ENCODE measurements at places on chromosomes 16 and 17.

DNA sequence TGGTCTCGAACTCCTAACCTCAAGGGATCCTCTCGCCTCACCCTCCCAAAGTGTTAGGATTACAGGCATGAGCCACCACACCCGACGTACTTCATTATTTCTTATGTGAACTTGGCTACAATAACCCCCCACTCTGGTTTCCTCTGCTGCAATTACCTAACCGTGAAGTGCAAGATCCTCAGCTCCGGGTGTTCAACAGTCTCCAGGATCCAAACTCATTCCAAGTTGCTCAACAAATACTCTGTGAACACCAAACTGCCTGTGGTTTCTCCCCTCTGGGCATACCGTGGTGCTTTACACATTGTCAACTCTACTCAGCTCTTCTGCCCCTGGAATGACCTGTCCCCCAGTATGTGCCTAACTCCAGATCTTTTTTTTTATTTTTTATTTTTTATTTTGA, 6.8 kb upstream of the SULT1A1 start:
- no peak for DNase-seq

- DNase-seq = no peak
These were observed 412.8 kb downstream of the ZFHX3 start for GRCh38 chr16:72635104-72635503.

DNA sequence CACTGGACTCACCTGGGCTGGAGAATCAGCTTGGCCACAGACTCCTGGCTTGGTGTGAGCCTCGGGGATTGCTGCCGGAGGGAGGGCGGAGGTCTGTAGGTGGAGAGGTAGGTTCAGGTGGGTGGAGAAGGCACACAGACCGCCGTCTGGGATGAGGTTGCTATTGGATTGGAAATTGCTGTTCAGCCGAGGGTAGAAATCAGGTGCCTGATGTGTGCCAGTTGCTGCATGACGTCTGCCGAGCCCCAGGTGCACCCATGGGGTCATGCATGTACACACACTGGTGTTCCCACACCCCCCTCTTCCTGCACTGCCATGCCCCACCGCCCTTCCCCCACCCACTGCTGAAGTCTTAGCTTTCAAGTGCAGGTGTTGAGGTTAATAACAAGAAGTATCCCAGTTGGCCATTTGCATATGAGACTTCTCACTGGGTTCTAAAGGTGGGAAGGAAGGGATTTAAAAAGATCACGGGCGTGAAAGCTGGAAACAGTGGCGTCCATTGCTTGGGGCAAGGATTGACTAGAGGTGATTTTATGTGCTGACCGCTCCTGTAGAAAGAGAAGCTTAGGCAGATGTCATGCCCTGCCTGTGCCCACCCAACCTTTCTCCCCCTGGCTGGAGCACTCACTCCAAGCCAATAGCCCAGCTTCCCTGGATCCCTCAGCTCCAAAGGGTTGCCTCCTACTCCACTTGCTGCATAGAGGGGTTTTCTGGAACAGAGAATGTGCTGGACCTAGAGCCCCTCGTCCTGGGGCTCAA, 193.6 kb downstream of the CCDC182 start:
- DNase-seq = no peak

DNA sequence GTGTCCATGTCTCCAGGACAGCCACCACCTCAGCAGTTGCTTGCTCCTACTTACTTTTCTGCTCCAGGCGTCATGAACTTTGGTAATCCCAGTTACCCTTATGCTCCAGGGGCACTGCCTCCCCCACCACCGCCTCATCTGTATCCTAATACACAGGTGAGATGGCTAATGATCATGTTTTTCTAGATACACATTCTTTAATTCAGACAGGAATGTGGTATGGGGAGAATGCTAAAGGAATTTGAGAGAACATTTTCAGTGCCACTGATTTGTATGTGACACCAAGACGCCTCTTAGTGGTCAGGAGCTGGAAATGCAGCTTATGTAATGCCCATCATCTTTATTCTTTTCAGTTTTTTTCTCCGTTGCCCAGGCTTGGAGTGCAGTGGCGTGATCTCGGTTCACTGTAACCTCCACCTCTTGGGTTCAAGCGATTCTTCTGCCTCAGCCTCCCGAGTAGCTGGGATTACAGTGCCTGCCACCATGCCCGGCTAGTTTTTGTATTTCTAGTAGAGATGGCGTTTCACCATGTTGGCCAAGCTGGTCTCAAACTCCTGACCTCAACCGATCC, 8.9 kb upstream of the RAPGEFL1 start:
- peak; percentile 76 for DNase-seq

GRCh38 chr17:60311186-60311585, 80.7 kb downstream of the USP32 start:
- no peak for DNase-seq

GRCh38 chr17:32958418-32958817, 30.5 kb downstream of the TMEM98 start:
- no peak for DNase-seq

DNA sequence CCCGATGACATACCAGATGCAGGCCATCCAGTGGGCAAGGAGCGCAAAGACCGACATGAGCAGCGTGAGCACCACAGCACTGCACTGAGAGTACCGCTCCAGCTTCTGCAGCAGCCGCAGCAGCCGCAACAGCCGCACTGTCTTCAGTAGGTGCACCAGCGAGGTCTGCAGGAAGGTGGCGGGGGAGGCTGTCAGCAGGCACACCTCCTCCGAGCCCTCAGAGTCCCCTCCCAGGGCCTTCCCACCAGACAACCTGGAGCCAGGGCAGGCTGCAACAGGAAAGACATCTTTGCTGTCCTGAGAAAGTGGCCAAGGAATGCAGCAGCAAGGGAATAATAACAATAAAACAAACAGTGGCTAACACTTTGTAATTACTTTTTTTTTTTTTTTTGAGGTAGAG, 9.1 kb downstream of the KCNH4 start:
- DNase-seq = no peak

- DNase-seq = no peak
These were observed 451 bp downstream of the IL32 start for GRCh38 chr16:3065742-3066439.

DNA sequence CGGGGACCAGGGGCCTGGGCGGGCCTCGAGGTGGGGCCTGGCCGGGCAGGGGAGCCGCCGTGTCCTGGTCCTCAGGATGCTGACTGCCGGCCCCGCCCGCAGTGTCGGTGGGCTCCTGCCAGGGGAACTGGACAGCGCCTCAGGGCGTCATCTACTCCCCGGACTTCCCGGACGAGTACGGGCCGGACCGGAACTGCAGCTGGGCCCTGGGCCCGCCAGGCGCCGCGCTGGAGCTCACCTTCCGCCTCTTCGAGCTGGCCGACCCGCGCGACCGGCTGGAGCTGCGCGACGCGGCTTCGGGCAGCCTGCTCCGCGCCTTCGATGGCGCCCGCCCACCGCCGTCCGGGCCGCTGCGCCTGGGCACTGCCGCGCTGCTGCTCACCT, 2.3 kb upstream of the PAQR4 start:
- no peak for DNase-seq

- no peak for DNase-seq
These were observed 14.2 kb downstream of the SAP30BP start for GRCh38 chr17:75681289-75681688.

GRCh38 chr16:55077266-55077665, 146.6 kb downstream of the IRX5 start:
- no peak for DNase-seq

DNA sequence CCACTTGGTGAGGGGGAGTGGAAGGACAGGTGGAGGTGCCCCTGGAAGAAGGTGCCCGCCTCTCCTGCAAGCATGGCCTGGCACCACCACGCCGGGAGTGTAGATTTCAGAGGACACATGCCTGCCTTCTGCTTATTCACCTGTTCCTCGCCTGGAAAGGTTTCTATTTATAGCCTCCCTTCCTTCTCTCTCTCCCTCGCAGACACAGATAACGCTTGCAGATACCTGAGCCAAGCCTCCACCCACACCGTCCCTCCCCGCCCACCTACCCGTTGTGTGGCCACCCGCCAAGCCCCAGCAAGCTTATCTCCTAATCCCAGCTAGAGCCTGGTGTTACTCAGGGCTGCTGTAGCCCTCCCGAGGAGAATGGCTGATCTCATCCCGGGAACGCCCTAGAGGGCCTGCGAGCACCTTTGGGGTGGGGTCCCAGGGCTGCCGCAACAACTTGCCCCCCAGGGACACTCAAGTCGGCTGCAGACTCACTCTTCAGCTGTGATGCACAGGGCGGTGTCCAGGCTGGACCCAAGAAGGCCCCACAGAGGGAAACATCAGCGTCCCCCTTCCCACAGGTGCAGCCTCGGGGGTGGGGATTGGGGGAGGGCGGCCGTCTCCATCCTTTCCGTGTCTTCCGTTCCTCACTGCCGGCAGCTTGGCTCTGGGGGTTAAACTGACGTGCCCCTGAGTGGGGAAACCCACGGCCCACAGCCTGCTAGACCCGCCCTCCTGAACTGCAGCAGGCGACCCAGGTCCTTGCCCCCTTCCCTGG, 1.9 kb upstream of the SNAI3 start:
- DNase-seq = no peak

- DNase-seq = no peak
These were observed 527 bp upstream of the CHAD start for GRCh38 chr17:50469208-50469605.

DNA sequence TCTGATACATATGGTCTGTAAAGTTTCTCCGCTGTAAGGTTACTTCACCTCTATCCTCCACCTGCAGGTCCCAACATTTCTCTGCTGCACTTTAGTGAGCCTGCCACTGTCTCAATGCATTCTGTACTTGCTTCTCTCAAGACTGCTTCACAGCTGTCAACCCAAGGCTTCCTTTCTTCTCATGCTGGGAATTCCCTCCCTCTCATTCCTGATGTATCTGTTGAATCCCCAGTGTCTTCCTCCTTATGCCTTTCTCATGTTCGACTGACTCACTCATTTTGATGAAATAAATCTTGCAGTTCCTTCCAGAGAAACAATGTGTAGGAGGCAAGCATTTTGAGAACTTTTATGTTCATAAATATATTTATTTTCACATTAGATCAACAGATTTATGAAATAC, 288.3 kb downstream of the CNTNAP4 start:
- DNase-seq = no peak

- no peak for DNase-seq
These were observed 3.4 kb downstream of the MTSS2 start for GRCh38 chr16:70682239-70683145.

- DNase-seq = no peak
These were observed 51.1 kb upstream of the VPS4A start for GRCh38 chr16:69260019-69260418.

- DNase-seq = peak; percentile 62
These were observed 27.9 kb upstream of the OR4D1 start for GRCh38 chr17:58120195-58120822.

GRCh38 chr17:8226536-8227237, 16.3 kb upstream of the AURKB start:
- peak; percentile 49 for DNase-seq

GRCh38 chr17:4206962-4207361, 56.8 kb downstream of the ANKFY1 start:
- DNase-seq = peak; percentile 22

- no peak for DNase-seq
These were observed 52.6 kb downstream of the USP22 start for GRCh38 chr17:20989991-20990855.

GRCh38 chr16:30953511-30954124, 3.9 kb upstream of the SETD1A start:
- peak; percentile 73 for DNase-seq

GRCh38 chr16:77430787-77431585, 3.8 kb downstream of the ADAMTS18 start:
- DNase-seq = no peak

- peak; percentile 18 for DNase-seq
These were observed 2.9 kb upstream of the CCDC102A start for GRCh38 chr16:57539072-57539796.

DNA sequence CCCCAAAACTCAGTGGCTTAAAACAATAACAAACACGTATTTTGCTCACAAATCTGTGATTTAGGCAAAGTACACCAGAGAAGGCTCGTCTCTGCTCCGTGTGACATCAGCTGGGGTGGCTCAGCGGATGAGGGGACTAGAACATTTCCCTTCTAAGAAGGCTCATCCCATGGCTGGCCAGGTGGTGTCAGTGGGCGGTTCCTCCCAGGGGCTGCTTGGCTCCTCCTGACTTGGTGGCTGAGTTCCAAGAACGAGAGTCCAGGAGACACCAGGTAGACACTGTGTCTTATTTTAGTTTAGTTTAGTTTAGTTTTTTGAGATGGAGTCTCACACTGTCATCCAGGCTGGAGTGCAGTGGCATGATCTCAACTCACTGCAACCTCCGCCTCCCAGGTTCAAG, 5.6 kb upstream of the CHMP6 start:
- no peak for DNase-seq

GRCh38 chr17:29596811-29597210, 3.9 kb downstream of the ANKRD13B start:
- DNase-seq = no peak

GRCh38 chr17:72588961-72589360, 468.1 kb downstream of the SOX9 start:
- DNase-seq = peak; percentile 6

DNA sequence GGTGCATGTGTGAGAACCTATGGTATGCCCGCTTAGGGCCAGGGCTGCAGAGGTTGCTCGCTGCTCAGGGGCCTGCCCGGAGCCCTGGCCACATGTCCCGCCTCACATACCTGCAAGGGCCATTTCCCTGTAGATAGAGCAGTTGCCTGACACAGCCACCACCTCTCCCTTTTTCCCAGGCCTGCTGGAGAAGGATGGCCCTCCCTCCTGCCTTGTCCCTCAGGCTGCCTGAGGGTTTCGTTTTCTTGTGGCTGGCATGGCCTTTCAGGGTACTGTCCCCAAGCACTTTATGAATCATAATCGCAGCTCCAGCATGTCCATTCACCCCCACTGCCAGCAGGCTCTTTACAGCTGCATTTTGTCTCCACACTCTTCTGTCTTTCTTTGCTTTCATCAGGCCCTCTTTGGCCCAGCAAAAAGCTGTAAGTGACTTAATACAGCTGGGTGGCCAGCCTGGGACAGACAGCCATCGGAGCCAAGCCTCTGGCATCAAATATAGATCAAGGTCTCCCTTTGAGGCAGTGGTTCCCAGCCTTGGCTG, 65.7 kb downstream of the MPRIP start:
- no peak for DNase-seq

DNA sequence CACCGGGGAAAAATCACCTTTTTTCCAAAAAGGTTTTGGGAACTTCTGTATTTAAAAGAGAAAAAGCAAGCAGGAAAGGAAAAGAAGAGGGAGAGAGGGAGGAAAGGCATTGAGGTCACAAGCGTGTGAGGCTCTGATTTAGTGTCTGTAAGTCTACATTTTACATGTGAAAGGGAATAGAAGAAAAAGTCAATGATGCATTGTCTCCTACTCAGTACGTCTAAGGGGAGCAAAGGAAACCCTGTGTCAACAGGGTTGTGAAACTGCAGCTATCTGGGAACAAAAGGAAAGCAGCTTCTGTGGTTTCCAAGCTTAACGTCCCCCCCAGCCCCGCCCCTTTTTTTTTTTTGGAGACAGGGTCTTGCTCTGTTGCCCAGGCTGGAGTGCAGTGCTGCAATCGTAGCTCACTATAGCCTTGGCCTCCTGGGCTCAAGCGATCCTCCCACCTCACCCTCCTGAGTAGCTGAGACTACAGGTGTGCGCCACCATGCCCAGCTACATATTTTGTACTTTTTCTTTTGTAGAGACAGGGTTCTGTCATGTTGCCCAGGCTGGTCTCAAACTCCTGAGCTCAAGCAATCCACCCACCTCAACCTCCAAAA, 1.8 kb upstream of the CDC42EP4 start:
- no peak for DNase-seq

Data from CD4-positive, alpha-beta T cell treated with Interleukin-21 for 1 hour (primary cell).